Activated CD4-positive, alpha-beta memory T cell treated with anti-CD3 and anti-CD28 coated beads for 36 hours (primary cell): ENCODE measurements at places on chromosomes 11 and 22.

DNA sequence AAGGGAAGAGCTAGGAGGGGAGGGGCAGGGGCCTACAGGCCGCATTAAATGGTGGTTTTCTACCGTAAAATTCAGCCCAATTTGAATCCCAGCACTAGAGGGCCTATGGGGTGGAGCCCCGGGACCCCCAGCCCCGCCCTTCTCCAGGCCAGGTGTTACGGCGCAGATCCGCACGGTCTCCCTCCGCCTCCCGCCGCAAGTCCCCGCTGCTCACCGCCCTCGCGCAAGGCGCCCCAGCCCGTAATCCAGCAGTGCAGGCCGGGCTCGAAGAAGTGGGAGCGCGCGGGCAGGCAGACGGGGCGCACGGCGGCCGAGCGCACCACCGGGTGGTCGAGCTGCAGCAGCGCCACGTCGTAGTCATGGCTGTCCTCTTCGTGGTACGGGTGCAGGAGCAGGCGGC, 17.3 kb downstream of the KCTD17 start:
- peaks cover 18% of the 10 kb centered on the region for H3K27me3 ChIP-seq
- no peak overlapping the region for H3K4me3 ChIP-seq
- H3K36me3 ChIP-seq = peaks cover 18% of the 10 kb centered on the region
- no peak overlapping the region for H3K27ac ChIP-seq
- no peaks in the 10 kb centered on the region for H3K4me1 ChIP-seq
- DNase-seq = no peak

DNA sequence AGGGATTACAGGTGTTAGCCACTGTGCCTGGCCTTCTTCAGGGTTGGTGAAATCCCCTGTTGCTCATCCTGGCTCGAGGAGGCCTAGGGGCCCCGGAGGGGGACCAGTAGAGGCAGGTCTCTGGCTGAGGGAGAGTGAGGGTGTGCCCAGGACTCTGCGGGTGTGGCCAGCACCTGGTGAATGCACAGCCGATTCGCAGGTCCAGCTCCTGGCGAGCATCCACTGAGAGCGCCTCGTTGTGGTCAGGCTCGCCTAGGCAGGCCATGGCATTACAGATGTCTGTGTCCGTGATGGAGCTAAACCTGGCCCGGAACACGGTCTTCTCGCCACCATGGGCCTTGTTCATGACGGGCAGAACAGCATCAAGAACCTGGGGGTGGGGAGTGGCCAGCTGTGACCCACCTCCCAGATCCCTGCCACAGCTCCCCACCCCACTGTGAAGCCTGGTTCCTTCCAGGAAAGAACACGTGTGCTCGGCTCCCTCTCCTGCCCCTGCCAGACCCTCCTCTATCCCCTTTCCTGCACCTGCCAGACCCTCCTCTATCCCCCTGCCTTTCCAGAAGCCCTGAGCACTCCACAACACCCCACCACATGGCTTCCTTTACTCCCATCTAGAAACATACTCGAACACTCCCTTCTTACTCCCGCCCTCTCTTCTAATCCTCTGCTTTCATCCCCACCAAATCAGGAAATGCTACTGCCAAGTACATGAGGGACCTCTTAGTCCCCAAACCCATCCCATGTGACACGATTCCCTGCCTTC, 12.4 kb downstream of the TOP3B start:
- no peaks in the 10 kb centered on the region for H3K27me3 ChIP-seq
- H3K36me3 ChIP-seq = peaks cover 37% of the 10 kb centered on the region
- H3K4me3 ChIP-seq = no peak overlapping the region
- no peak overlapping the region for H3K27ac ChIP-seq

DNA sequence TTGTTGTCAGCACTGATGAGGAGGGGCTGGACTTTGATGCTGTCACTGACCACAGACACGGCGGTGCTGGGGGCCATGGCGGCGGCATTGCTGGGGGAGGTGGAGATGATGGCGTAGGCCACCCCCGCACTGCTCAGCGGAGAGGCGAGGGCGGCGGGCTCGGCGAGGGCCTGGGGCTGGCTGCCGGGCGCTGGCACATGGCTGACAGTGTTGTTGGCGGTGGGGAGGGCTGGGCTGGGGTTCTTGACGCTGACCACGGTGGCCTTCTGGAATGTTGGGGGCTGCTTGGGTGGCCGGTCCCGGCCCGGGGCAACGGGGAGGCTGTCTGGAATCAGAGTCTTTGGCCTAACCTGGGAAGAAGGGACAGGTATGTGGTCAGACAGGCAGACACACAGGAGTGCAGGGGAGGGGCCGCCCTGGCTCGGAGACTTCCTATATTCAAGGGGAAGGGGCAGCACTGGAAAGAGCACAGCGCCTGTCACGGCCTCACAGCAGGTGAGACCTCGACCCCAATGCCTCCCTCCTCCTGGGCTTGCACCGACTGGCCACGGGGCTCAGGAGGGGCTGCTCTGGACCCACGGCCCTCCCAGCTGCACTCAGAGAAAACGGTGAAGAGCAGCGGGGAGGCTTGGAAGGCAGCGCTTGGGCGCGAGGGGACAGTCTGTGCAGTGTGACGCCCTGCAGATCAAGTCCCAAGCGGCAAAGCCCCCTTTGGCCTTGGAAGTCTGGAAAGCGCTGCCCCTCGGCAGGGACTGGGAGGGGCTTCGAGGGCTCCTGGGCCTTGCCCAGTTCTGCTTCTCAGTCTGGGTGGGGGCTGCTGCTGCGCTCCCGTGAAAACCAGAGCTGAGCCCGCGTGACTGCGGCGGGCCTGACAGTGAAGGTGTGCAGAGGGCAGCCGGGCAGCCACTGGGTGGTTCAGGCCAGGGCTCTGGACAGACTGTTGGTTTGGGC, 93.2 kb downstream of the PHF21B start:
- H3K27me3 ChIP-seq = peaks cover 11% of the 10 kb centered on the region
- no peak overlapping the region for H3K27ac ChIP-seq
- DNase-seq = no peak
- H3K4me3 ChIP-seq = no peak overlapping the region
- H3K36me3 ChIP-seq = no peaks in the 10 kb centered on the region

DNA sequence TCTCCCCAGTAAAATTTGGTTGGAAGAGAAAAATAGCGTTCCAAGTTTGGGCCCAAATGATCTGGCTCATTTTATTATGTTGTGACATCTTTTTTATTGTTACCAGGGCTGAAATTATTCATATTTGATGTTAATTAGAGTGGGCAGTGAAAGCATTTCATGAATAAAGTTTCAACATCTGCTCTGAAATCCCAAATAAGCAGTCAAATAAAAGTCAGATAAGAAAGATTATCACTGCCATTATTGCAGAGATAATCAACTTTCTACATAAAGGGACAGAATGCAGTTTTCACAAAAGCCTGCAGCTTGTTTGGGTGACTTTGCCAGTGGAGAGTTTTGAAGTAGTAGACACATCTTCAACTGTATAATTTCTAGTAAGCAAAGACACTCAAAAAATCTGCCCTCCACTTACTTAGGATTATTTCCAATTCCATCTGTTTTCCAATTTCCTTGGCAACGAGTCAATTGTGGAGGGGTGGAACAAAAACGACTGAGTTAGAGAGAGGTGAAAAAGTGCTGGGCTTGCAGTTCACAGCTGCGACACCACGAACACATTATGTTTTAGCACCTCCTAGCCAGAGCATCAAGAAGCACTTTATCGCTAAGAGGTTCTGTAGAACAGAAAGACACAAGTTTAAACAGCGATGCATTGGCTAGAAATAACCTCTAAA, 9.0 kb downstream of the TECTA start:
- H3K4me3 ChIP-seq = no peak overlapping the region
- no peak overlapping the region for H3K27ac ChIP-seq
- H3K4me1 ChIP-seq = no peaks in the 10 kb centered on the region
- H3K27me3 ChIP-seq = peaks cover 10% of the 10 kb centered on the region

- H3K4me1 ChIP-seq = no peaks in the 10 kb centered on the region
- peaks cover 8% of the 10 kb centered on the region for H3K27me3 ChIP-seq
- H3K4me3 ChIP-seq = no peak overlapping the region
- no peak overlapping the region for H3K27ac ChIP-seq
- H3K36me3 ChIP-seq = no peaks in the 10 kb centered on the region
Observed at GRCh38 chr11:79097246-79097875, 343.5 kb downstream of the TENM4 start.

DNA sequence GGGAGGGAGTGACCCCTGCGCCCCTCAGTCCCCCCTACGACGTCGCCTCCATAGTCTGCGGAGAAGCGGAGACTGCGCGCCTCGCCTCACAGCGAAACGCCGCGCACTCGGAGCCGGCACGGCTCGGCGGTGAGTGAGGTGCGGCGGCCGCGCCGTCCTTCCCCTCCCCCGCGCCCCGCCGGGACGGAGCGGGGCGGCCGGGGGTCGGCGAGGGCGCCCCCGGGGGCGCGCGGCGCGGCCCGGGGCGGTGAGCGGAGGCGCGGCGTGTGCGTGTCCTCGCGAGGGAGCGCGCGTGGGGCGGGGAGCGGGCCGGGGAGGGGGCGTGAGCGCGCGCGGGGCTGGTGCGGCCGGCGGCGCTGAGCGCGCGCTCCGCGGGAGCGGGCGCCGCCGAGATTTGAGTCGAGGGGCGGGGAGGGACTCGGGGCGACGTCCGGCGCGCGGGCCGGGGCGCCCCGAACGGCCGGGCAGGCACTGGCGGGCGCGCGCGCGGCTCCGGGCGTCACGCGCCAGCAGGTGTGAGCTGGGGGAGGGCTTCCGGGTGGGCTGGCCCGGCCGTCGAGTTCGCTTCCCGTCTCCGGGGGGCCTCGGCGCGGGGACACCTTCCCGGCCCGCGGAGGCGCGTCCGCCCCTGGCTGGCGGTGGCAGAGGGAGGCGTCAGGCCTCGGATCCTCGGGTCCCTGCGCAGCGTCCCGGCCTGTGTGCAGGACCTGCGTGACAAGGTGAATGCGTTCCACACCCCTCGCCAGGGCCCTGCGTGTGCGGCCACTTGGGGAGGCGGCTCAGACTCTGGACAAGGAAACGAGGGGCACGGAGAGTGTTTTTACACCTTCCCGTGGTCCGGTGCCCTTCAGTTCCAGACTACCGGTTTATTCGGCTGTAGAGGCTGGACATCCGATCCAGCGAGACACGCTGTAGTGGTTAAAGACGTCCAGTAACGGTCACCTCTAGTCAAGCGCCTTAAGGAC, 50.4 kb downstream of the FAM83F start:
- DNase-seq = peak; percentile 85
- H3K27me3 ChIP-seq = peaks cover 3% of the 10 kb centered on the region
- H3K4me1 ChIP-seq = peaks cover 33% of the 10 kb centered on the region
- peaks cover 4% of the 10 kb centered on the region for H3K36me3 ChIP-seq

- H3K4me3 ChIP-seq = no peak overlapping the region
- no peak for DNase-seq
- peaks cover 1% of the 10 kb centered on the region for H3K36me3 ChIP-seq
- H3K27me3 ChIP-seq = no peaks in the 10 kb centered on the region
- peaks cover 5% of the 10 kb centered on the region for H3K4me1 ChIP-seq
- no peak overlapping the region for H3K27ac ChIP-seq
Observed at GRCh38 chr11:64751580-64751979, 7.6 kb upstream of the RASGRP2 start.

DNA sequence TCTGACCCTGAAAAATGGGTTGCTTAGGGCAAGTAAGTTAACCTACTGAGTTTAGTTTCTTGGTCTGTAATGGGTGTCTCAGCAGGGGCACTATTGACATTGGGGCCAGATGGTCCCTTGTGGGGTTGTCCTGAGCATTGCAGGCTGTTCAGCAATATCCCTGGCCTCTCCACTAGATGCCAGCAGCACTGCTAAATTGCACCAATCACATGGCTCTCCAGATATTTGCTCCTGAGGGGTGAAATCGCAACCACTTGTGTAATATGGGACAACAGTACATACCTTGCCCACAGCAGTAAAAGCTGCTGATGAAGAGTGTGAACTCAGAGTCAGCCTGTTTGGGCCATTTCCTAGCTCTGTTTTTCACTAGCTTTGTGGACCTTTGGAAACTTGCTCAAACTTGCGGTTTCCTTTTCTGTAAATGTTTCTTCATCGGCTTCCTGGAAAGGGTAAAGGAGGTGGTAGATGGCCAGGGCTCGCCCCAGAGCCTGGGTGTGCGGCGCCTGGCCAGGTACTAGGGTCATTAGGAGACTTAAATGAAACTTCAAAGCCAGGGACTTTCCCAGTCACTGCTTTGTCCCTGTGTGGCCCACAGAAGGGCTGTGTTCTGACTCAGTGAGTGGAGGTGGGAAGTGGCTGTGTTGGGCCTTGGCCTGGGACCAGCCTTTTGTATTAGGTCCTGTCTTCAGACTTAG, 13.0 kb downstream of the NCF4 start:
- no peaks in the 10 kb centered on the region for H3K27me3 ChIP-seq
- peaks cover 19% of the 10 kb centered on the region for H3K4me1 ChIP-seq
- H3K27ac ChIP-seq = peak overlapping the region; percentile 90
- H3K36me3 ChIP-seq = no peaks in the 10 kb centered on the region

DNA sequence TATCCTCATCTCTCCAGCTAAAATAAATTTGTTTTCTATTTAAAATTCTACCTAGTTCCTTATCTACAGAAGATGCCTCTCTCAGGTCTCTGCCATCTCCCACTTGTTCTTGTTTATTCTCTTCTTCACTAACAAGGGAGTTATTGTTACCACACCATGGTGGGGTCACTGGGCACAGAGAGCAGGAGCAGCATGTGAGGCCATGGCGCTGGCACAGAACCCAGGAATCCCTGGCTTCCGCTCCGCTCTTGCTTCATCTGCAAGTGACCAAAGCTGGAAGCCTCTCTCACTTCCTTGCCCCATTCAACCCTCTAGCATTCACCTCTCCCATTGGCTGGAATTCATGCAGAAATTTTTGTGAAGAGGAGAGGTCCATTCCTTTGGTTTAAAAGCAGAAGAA, 190.7 kb upstream of the NCAM1 start:
- no peaks in the 10 kb centered on the region for H3K36me3 ChIP-seq
- peaks cover 8% of the 10 kb centered on the region for H3K27me3 ChIP-seq
- H3K4me3 ChIP-seq = no peak overlapping the region
- H3K27ac ChIP-seq = no peak overlapping the region

GRCh38 chr22:37386441-37386840, 40.8 kb downstream of the ELFN2 start:
- no peaks in the 10 kb centered on the region for H3K36me3 ChIP-seq
- no peak overlapping the region for H3K27ac ChIP-seq
- no peaks in the 10 kb centered on the region for H3K27me3 ChIP-seq
- H3K4me3 ChIP-seq = no peak overlapping the region

- peaks cover 2% of the 10 kb centered on the region for H3K36me3 ChIP-seq
- no peaks in the 10 kb centered on the region for H3K4me1 ChIP-seq
- H3K27me3 ChIP-seq = peaks cover 3% of the 10 kb centered on the region
Observed at GRCh38 chr22:30841273-30841672, 127.3 kb downstream of the MORC2 start.

- no peaks in the 10 kb centered on the region for H3K27me3 ChIP-seq
- no peaks in the 10 kb centered on the region for H3K4me1 ChIP-seq
- H3K36me3 ChIP-seq = no peaks in the 10 kb centered on the region
- H3K4me3 ChIP-seq = no peak overlapping the region
Observed at GRCh38 chr22:38034278-38034882, 22.8 kb upstream of the PICK1 start.

GRCh38 chr11:67999201-67999629, 4.7 kb downstream of the UNC93B1 start:
- H3K4me1 ChIP-seq = peaks cover 26% of the 10 kb centered on the region
- no peak for DNase-seq
- no peak overlapping the region for H3K4me3 ChIP-seq
- H3K36me3 ChIP-seq = peaks cover 2% of the 10 kb centered on the region
- no peak overlapping the region for H3K27ac ChIP-seq
- no peaks in the 10 kb centered on the region for H3K27me3 ChIP-seq

GRCh38 chr11:44689265-44689664, 37.5 kb upstream of the TSPAN18 start:
- no peak overlapping the region for H3K4me3 ChIP-seq
- H3K4me1 ChIP-seq = peaks cover 22% of the 10 kb centered on the region
- no peaks in the 10 kb centered on the region for H3K36me3 ChIP-seq
